Motor neuron (in vitro differentiated cells): ENCODE measurements at places on chromosomes 12 and 14. TPM values are rescaled to one million over a fixed set of nuclear protein-coding genes. Genes with fewer than 3 reads are reported as not detected.
A peak's percentile ranks its signal among the peaks of the same experiment; 100 is the strongest.

DNA sequence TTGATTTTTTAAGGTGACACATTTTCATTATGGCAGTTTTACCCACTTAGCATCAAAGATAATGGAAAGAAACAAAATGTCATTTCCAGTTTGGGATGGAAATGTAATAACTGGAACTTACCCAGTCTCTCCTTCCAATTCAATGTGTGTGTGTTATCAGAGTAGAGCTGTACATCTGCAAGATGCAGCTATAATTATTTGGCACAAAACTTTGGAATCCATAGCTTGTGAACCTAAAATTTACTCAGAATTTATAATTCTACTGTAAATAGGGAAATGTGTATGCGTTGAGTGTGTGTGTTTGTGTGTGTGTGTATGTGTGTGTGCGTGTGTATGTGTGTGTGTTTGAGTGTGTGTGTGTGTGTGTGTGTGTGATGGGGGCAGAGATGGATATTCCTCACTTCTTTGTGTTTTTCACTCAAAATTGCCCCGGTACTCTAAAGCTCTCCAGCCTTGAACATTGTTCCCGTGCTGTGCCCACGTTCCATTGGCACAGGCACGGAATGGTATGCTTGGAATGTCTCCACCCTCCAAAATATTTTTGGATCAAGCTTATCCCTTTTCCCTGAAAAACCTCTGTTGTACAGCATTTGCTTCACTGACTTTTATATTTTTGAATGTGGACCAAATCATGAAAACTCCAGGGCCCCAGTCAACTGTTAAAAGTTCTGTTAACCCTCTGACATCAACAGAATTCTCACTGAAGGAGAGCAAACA, 150.2 kb upstream of the BMP4 start:
- ATAC-seq = no peak

OR10A7 gene
- total RNA-seq = 0.36 TPM in 1 of 2 replicates, not detected in the other

DNA sequence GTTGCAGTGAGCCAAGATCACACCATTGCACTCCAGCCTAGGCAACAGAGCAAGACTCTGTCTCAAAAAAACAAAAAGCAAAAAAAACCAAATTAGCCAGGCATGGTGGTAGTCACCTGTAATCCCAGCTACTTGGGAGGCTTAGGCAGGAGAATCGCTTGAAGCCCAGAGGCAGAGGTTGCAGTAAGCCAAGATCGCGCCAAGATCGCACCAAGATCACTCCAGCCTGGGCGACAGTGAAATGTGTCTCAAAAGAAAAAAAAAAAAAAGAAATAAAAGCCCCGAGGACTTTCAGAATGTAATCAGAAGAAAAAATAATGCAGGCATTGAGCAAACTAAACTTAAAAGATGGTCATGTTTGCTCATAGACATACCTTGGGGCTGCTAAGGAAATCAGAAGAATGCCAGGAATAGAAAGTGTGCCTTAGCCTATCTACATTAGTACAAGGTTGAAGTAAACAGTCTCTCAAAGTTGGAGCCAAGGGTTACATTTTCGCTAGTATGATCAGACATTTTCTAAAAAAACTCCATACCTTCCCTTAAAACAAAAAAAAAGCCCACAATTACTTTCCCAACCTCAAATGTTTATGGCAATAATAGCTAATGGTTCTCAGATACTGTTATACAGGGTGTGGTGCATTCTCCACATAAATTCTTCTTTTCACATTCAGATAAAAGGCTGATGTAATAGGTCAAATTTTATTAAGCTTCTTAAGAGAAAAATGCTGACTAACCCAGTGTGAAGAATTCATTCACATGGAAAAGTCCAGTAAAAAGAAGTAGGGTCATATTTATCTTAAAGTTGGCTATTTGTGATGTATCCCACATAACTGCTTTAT, 15.8 kb downstream of the DTD2 start:
- no peak for ATAC-seq

DNAH10 gene
- 1.9 and 2.2 TPM in 2 replicates for total RNA-seq

DNA sequence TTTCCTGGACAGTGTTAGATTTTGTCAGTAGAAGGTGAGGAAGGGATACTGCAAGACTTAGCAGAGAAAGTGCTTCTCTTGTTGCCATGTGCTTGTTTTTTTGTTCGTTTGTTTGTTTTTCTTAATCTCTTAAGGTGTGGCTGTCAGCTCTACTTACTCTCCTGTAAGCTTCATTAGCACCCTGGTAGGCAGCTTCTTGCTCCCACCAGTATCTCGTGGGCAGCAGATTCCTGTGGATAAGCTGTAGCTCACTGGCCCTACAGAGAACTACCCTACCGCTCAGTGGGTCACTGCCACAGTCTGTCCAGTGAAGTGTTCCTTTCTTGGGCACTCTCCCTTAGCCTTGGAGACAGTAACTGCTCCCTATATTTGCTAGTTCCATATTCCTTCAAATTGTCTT, 30.1 kb downstream of the VRK1 start:
- no peak for ATAC-seq

DNA sequence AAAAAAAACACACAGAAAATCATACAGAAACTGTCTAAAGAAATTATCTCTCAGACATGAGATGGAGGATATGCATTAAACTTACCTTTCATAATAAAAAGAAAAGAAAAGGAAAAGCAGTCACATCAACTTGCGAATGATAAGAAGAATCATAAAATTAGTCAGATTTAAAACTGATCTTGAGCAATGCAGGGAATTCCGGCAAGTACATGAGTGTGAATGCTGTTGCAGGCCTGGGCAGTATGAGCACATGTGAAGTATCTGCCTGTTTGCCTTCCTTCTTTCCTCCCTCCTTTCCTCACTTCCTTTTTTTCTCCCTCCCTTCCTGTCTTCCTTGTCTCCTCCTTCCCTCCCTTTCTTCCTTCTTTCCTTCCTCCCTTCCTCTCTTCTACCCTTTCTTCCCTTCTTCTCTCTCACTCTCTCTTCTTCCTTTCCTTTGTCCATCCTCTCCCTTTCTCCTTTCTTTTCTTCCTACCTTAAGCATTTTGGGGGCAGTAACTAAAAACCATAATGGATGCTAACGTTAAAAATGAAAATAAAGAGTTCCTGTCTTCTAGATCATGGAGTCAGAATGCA, 38.5 kb upstream of the SLC6A15 start:
- no peak for ATAC-seq

DNA sequence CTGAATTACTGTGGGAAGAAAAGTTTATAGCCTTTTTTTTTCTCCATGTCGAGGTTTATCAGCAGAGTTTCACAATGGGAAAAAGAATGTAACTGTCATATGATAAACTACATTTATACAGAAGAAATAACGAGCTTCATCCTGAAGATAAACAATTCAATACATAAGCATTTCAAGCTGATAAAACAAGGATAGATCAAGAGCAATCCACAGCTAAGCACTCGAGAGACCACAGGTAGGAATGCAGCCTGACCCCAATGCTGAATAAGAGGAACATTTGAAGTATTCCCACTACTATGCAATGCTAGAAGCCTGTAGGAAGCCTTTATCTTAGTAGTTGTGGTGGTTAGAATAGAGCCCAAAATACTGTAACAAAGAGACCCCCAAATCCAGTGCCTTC, 32.6 kb upstream of the DAAM1 start:
- no peak for ATAC-seq

GRCh38 chr14:89855961-89856656, 98.4 kb downstream of the EFCAB11 start:
- ATAC-seq = no peak

REP15 gene
- 0.81 and 5.1 TPM in 2 replicates for total RNA-seq

FGFR1OP2 gene
- total RNA-seq = 27.0 and 28.3 TPM in 2 replicates

KLHL33 gene
- total RNA-seq = 0.13 and 0.58 TPM in 2 replicates

FRS2 gene
- 27.2 and 33.7 TPM in 2 replicates for total RNA-seq

DNA sequence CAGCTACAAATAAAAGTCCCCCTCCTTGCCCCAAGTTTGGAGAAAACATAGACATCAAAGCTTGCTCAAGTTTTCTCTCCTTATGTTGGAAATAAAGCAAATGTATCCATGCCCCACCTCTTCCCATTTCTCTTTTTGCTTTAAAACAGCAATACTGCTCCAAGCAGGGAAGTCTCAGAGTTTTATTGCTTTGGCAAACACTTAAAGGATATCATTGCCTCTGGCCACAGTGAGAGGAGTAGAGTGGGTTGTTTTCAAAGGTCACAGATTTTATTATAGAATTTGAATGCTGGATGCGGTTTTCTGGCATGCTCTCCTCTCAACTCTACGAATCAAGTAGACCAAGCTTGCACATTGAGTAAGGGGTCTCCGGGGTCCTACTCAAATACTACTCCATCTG, 149.7 kb downstream of the TTC7B start:
- peak; percentile 31 for ATAC-seq

- ATAC-seq = no peak
Observed at GRCh38 chr14:23186913-23187654, 3.6 kb upstream of the SLC7A8 start.

- no peak for ATAC-seq
Observed at GRCh38 chr14:39984323-39984722, 552.1 kb upstream of the FBXO33 start.

- ATAC-seq = no peak
Observed at GRCh38 chr12:112162241-112162790, 37.0 kb downstream of the TRAFD1 start.

PLEKHG7 gene
- total RNA-seq = 0.14 and 0.17 TPM in 2 replicates

DNA sequence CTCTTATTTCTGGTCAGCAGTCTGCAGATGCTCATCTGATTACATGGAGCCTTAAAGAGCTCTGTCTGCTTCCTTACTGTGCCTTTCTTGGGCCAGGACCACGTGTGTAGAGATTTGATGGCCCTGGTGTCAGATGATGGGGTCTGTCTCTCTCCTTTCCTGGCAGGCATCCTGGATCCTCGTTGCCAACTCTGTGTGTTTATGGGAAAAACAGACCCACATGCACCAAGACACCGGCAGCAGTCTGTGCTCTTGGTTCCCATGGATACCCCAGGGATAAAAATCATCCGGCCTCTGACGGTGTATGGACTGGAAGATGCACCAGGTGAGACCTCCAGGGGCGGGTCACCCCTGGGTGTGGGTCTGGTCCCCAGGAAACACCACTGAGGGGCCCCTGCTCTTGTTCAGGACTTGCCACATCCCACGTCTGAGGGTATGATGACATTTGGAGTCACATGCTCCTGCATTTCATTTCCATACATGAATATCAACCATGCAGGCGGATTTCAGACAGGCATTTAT, 18.5 kb upstream of the ALDH2 start:
- peak; percentile 21 for ATAC-seq

TMEM106C gene
- 34.9 and 39.1 TPM in 2 replicates for total RNA-seq

DNA sequence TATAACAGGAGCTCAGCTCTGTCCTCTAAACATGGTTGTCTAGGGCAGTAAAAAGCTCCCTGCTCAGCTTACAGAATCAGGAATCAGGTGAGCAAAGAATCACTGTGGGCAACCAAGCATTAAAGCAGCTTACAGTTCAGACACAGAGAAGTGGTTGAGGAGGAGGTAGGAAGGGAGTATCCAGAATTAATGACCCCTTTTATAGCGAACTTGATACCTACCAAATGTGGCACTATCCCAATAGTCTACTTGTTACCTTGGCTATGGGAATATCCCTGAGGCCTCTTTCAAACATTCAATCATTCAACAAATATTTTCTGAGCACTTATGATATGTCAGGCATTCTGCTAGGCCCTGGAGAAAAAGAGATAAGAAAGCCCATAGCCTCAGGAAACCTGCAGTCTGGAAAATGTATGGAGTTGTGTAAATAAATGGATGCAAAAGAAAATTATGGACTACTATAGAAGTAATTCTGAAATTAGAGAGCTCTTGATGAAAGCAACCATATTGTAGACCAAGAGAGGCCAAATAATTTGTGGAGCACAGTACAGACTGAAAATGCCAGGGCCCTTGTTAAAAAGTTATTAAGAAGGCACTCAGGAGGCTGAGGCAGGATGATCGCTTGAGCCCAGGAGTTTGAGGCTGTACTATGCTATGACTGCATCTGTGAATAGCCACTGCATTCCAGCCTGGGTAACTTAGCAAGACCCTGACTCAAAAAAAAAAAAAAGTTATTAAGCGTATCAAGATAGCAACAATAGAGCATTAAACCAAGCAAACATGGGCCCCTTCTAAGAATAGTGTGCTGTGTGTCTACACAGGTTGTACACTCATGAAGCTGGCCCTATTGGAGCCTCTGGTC, 134.0 kb upstream of the CPSF6 start:
- ATAC-seq = no peak

DNA sequence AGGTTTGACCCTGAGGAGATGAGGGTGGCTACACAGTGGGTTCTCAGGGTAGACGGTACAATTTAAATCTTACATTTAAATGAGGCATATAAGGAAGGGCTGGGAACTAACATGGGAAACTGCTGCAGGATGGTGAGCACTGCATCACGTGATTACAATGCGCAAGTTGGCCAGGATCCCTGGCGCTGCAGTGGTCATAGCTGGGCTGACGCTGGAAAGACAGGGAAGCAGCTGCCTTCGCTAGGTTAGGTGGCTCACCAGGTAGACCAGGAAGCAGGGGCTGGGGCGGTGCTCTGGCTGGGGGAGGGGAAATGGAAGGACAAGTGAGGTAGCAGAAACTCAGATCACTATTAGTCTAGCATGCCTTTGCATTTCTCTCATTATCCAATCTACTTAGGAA, 149.9 kb downstream of the FOXN3 start:
- no peak for ATAC-seq

DNA sequence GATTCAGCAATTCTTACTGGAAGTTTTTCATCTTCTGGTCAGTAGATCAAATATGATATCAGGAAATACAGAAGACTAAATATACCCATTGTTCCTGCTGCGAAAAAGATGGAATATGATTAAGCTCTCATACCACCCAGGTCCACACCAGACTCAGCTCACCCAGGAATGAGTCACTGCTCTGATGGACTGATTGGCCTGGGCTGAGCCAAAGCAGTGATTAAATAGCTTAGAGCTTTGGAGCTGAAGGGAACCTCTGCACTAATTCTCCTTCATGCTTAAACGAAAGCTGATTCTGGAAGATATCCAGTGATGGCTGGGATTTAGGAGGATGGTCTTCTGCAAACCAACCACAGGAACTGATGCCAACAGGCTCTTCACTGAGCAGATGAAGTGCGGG, 62.0 kb upstream of the SYT1 start:
- ATAC-seq = no peak

ZCRB1 gene
- total RNA-seq = 37.8 and 42.2 TPM in 2 replicates

DNA sequence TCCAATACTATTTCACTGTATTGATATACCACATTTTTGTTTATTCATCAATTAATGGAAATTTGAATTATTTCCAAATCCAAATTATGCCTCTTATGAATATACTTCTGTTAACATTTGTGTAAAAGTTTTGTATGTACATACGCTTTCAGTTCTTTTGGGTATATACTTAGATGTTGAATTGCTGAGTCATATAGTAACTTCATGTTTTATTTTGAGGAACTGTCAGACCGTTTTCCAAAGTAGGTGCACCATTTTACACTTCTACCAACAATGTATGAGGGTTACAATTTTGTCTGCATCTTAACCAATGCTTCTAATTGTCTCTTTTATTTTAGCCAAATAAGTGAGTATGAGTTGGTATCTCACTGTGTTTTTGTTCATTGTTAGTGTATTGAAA, 10.2 kb upstream of the CCER1 start:
- ATAC-seq = no peak

DNA sequence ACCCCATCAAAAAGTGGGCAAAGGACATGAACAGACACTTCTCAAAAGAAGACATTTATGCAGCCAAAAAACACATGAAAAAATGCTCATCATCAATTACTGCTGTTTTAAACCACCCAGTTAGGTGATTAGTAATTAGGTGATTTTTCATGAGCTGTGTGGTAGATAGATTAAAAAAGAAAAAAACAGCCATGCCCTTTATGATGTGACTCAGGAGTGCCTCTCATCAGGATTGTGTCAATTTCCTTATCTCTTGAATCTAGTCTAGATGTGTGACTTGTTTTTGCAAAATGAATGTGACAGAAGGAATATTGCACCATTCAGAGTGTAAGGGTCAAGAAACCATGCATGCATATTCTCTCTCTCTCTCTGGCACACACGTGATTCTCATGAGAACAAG, 5.7 kb downstream of the OR10A7 start:
- ATAC-seq = peak; percentile 25
